ENCODE measurements at places on chromosomes 5 and 9.

DNA sequence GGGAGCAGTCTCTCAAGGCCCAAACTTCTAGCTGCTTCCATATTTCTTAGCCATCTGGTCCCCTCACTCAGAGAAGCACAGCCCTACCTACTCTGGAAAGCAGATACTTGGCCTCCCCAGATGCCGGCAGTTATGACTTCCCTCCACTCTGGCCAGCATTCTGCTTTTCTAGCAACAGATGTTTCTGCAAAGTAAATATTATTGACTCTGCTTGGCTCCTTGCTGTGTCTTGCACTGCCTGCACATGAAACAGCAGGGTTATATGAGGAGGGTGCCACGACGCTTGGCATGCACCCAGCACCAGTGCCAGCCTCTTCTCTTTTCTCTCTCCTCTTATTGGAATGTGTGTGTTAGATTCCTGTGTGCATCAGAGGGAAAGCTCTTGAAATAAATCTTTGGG is 99.7 kb downstream of the ARHGAP26 start:
- no peak for DNase-seq

- no peak for DNase-seq
These were observed 440 bp downstream of the ANXA2R start for GRCh38 chr5:43039471-43040286.

DNA sequence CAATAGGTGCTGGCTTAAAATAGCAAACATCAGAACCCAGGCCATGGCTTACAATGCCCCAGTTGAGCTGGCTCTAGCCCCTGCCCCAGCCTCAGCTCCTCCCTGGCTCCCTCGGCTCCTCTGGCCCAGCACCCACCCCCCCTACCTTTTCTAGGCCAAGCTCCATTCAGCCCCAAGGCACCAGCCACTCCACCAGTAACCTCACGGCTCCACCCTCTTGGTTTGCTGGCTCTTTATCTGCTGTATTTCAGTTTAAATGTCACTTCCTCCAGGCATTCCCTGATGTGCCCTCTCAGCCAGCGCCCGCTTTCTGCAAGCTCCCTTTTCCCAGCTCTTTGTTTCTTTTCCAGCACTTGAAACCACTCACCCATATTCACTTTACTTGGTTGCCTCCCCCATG is 10.6 kb downstream of the C1QTNF2 start:
- no peak for DNase-seq

- DNase-seq: no peak
These were observed 17.2 kb upstream of the TCF7 start for GRCh38 chr5:134097211-134097749.

- no peak for DNase-seq
These were observed 217.2 kb upstream of the WWC1 start for GRCh38 chr5:168073991-168074800.

DNA sequence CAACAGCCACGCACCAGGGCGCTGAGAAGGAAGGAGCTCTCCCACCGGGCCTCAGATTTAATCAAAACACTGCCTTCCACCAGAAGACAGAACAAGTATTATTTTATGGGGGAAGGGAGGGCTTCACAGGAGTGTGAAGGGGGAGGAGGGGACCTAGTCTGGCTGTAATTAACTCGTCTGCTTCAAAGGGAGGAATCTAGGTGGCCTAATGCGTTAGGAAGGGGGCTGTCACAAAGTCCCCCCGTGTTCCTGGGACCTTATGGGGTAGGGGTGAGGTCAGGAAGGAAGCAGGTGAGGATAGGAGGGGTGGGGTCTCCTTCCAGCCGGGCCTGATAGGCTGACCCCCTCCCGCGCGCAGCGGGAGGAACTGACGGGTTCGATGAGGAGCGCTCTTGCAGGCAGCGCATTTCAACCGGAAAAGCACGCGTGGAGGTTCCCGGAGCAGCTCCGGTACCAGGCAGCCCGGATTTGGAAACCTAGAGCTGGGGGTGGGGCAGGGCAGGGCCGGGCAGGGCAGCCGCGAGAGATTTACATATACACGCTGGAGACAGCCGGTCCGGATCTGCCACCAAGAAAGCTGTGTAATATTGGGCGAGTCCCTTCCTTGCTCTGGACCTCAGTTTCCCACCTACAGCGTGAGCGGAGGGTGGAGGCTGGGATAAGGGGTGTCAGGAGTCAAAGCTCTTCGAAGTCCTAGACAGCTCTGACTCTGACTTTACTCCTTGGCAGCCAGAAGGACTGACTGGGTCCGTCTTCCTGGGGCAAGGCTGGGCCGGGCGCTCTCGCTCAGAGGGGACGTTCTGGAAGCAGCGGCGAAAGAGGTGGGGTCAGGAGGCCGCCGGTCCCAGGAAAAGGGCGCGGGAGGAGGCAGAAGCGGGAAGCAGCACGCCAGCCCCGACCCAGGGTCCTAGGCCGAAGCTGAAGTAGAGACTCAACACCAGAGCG is 1.8 kb downstream of the SHB start:
- DNase-seq: no peak

DNA sequence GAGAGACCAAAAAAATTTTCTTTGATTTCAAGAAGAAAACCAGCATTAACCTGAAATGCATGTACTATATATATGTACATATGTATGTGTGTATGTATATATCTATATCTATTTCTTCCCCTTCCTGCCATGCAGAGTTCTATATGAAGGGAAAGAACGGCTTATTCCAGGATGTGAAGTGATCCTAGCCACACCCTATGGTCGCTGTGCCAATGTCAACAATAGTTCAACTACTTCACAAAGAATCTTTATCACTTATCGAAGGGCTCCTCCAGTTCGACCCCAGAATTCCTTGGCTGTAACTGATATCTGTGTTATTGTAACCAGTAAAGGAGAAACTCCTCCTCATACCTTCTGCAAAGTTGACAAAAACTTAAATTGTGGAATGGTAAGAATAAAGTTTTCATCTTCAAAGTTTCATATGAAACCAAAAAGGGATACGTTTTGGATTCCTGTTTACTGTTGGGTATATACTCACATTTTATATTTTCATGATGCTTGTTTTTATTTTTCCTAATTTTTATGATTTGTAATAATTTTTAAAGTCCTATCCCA is 56.2 kb downstream of the DENND4C start:
- no peak for DNase-seq

DNA sequence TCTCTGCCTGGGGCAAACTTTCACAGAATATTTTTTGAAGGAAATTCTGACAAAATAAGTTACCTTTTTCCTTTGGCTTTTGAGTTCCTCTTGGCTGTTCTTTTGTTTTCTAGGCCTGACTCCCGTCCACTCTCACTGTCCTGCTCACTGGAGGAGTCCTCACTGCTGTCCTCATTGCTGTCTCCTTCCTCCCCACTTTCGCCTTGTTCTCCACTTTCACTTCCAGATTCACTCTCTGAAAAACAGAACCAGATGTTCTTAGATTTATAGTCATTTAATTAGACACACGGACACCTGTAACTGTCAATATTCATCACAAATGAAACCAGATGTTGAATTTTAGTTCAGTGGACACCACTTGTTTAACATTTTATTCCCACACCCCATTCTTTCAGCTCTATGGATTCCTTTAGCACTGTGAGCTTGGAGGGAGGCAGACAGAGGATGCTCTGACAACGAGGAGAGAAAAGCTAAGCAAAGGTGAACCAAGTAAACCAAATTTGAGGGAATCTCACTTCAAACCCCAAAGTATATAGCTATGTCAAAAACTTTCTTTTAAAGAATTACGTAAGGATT is 180.7 kb downstream of the AP3B1 start:
- DNase-seq: no peak

DNA sequence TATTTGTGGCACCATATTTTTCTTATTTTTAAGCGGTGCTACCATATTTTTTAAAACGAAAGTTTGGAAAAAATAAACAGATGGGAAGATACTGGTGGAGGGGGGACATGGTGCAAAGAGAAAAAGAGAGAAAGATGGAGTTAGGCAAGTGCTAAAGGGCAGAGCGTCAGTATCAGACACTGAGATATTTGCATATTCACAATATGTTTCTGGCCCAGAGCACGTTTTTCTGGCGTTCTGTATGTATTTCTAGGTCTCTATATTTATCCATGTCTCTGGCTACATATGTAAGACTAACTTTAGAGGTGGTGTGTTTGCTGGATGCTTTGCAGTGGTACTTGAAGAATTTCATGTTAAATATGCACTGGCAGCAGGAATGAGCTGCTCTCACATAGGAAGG is 414.0 kb downstream of the TLE4 start:
- no peak for DNase-seq

DNA sequence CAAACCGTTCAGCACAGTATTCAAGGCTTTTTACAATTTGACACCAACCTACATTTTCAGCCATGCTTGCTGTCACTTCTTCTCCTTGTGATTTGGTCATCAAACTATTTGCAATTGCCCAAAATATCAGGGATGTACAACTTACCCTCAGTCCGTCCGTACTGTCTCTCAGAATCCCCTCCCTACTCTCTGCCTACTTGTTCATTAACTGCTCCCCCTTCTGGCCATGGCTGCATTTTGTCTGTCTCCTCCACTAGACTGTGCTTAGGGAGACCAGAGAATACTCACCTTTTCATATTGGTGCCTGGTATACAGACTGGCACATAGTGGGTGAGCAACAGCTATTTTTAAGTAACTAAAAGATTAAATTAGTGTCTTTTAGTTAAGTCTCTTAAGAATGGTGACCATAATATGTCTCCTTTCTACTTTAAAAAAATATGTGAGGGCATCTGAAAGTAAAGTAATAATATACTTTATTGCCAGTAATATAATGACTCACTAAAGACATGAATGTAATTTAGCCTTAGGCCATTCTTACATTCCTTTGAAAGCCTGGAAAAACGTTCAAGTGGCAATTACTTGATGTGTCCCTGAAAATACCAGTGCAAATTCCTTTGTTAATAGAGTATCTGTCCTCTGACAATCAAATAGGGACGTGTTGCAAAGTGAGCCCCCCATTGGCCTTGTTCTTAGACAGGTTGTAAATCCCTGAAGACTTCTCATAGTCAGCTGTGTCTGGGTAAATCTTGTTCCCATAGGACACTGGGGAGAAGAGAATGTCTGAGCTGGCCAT is 27.8 kb downstream of the PRLR start:
- no peak for DNase-seq

GRCh38 chr5:146494656-146495055 is 21.3 kb downstream of the GPR151 start:
- DNase-seq: no peak

GRCh38 chr5:178454303-178454702 is 135.9 kb downstream of the COL23A1 start:
- no peak for DNase-seq

- DNase-seq: no peak
These were observed 594.5 kb upstream of the ARRDC3 start for GRCh38 chr5:91977579-91977978.

DNA sequence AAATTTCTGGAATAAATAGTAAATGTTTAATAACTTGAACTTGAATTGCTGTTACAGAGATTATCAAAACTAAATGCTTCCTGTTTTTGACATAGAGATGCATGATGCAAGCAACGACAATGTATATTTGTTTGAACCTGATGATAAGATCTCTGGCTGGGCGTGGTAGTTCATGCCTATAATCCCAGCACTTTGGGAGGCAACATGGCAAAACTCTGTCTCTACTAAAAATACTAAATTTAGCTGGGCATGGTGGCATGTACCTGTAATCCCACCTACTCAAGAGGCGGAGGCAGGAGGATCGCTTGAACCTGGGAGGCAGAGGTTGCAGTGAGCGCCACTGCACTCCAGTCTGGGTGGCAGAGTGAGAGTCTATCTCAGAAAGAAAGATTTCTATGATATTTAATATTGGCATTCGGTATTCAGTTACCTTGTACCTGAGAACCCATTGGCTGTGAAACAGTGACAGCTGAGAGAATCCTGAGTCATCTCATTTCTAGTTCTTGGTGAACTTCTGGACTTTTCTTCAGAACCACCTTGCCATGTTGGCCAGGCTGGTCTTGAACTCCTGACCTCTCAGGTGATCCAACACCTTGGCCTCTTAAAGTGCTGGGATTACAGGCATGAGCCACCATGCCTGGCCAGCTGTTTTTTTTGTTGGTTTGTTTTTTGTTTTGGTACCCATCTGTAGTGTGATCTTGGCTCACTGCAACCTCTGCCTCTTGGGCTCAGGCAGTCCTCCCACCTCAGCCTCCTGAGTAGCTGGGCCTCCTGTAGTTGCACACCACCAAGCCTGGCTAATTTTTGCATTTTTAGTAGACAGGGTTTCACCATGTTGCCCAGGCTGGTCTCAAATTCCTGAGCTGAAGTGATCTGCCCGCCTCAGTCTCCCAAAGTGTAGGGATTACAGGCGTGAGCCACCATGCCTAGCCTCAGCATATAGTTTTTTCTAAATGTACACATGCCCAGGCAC is 10.0 kb upstream of the FGF18 start:
- no peak for DNase-seq

GRCh38 chr9:133303266-133304157 is 28.5 kb upstream of the ABO start:
- no peak for DNase-seq

GRCh38 chr5:126455728-126456127 is 32.5 kb downstream of the GRAMD2B start:
- no peak for DNase-seq

DNA sequence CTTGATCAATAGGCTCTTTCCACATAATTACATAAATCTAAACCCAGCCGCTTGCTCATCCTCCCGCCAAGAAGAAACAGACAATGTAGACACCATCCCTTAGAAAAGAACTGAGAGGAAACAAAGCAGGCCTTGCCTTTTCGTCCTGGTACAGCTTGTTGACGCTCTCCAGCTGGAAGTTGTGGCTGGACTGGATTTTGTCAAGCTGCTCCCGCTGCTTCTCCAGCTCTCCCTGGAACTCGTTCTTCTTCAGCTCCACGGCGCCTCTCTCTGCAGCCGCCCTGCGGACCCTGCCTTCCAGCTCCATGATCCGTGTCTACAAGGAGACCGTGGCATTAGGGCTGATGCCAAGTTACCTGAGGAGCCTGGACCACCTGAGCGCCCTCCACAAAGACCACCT is 22.1 kb downstream of the GOLM1 start:
- no peak for DNase-seq

DNA sequence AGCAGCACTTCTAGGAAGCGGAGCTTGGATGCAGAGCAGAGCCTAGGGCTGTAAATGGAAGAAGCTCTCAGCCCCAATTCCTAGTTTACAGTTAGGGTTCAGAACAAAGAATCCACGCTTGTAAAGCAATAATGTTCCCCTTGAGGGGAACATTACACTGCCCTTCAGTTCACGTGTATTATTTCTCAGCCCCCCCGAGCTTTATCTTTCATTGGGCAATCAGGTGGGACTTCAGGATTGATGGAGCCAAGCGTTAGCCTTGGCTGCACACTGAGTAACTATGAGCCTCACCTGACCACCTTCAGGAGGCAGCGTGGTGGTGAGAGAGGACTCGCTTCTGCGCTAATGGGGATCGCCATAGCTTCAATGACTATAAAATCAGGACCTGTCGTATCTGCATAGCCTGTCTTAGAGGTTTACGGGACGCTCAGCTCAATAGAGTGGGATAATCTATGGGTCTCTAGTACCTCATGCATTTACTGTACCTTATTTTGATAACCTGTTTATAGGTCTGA is 157.0 kb upstream of the RASEF start:
- no peak for DNase-seq

- DNase-seq: no peak
These were observed 120.6 kb downstream of the FOCAD start for GRCh38 chr9:20804489-20805250.
